Right atrium auricular region (tissue), 2 donors: ENCODE measurements at places on chromosomes 6 and 20. TPM values are rescaled to one million over a fixed set of nuclear protein-coding genes. Genes with fewer than 3 reads are reported as not detected.
A peak's percentile ranks its signal among the peaks of the same experiment; 100 is the strongest.

DNA sequence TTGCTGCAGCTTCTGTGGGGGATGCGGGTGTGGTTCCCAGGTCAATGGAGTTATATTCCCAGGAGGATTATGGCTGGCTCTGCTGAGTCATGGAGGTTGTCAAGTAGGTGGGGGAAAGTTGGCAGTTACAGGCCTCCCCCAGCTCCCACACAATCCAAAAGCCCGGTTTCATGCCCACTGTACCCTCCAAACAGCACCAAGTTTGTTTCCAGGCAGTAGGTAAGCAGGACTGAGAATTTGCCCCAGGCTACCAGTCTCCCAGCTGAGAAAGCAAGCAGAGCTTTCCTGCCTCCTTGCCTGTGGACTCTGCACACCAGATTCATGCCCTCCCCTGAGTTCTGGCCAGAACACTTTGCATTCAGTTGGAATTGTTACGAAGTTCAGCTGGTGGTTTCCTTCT lies 578.2 kb downstream of the MEI4 start:
- DNase-seq: no peak

DNA sequence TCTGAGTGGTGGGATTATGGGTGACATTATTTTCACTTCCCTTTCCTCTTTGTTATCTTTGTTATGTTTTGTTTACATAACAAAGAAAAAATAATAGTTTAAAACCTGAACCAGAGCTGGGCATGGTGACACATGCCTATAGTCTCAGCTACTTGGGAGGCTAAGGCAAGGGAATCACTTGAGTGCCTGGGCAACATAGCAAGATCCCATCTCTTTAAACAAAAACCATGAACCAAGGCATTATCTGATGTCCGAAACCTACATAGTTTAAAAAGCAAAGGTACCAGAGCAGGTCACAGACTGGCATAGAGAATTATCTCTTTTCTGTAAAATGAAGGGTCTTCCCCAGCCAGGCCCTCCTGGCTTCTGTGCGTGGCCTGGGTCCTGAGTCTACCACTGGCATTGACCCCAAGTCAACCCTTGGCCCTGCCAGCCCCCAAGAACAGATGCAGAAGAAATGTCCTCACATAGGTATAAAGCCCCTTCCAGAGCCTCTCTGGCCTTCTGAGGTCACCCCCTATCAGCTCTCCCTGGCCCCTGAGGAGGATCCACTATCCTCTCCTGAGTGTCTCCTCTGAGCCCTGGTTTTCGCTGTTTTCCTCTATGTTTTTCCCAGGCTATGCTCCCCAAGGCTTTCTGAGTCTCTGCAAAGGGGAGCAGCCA lies 81.3 kb downstream of the TRERF1 start:
- DNase-seq: no peak

- DNase-seq: no peak
Measured at GRCh38 chr20:36298061-36298460, 8.1 kb upstream of the DLGAP4 start.

Gene SYNDIG1
- 38.1 TPM for total RNA-seq

Gene WFDC5
- total RNA-seq: not detected

- no peak for DNase-seq
Measured at GRCh38 chr20:25690427-25690826, 6.2 kb downstream of the ZNF337 start.

- DNase-seq: no peak
Measured at GRCh38 chr6:137806914-137807682, 60.0 kb upstream of the TNFAIP3 start.

DNA sequence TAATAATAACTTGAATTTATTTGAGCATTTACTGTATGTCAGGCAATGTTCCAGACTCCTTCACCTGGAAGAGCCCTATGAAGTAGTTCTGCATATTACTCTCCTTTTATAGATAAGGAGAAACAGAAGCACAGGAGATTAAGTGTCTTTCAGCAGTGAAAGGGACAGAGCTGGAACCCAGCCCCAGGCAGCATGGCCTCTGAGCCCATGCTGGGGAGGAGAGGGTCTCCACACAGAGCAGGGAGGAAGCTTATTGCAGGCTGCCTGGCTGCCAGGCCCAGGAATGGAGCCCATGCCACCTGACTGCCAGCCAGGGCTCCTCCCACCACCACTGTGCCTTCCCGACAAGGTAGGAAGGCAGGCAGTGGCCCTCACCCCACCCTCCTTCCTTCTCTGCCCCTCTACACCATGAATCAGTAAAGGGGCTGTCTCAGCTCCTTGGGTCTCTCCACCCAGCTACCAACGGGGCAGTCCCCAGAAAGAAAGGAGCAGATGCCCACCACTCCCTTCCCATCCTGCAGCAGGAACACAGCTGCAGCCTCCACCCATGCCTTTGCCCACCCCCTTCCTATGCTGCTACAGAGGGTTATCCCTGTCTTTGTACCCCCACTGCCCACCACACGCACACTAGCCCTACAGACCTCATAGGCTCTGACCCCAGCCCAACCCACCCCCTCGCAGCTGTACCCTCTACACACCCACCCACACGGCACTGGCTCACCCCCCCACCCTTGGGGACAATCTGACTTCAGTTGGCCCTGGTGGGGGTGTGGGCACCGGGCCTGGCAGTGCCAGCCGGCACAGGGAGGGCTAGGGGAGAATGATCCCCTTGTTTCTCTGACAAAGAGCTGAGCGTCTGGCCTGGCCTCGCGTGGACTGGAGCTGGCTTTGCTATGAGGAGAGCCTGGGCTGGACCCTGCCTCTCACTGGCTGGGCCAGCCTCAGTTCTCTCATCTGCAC lies 41.8 kb downstream of the TFEB start:
- no peak for DNase-seq

- DNase-seq: no peak
Measured at GRCh38 chr6:167405778-167406532, 81.1 kb downstream of the TTLL2 start.

- DNase-seq: no peak
Measured at GRCh38 chr6:24547243-24547642, 52.5 kb downstream of the ALDH5A1 start.

GRCh38 chr6:40550202-40551101 lies 36.7 kb downstream of the LRFN2 start:
- no peak for DNase-seq

GRCh38 chr6:151075527-151075926 lies 164.2 kb upstream of the AKAP12 start:
- no peak for DNase-seq

- DNase-seq: no peak
Measured at GRCh38 chr6:39610221-39610620, 115.0 kb downstream of the KIF6 start.

DNA sequence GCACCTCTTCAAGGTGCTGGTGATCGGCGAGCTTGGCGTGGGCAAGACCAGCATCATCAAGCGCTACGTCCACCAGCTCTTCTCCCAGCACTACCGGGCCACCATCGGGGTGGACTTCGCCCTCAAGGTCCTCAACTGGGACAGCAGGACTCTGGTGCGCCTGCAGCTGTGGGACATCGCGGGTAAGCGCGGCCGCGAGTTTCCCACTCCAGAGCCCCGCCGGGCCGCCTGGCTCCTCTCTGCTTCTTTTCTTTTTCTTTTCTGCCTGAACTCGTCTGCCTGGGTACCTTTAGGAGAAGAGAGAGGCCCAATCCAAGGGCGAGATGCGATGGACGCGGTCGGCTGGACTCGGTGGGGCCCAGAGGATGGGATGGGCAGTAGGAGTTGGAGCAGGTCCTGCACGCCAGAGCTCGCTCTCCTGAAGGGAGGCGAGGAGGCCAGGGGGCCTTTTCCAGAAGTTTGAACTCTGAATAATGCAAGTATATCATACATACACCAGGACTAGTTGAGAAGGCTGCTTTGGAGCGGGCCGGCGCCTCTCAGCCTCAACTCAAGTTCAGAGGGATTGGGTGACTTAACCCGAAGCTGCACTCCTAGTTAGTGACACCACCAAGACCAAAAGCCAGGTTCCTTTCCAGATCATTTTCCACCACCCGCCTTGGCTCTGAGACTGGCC lies 445 bp downstream of the RAB32 start:
- peak; percentile 66 for DNase-seq

Gene FAM209A
- not detected for total RNA-seq

DNA sequence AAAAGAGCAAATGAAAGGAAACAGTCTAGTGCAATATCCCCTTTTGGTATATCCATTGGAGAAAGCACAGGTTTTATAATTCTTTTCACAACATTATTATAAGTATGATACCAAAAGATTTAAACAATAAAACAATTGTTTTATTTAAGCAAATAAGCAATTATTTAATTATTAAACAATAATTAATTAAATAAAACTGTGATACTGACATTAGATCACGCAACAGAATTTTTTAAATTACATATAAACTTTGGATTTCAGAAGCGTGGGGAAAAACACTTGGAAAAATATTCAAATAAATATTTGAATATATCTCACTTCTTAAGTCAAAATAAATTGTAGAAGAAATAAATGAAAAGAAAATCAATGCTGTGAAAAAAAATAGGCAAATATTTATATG lies 76.2 kb upstream of the STXBP5 start:
- DNase-seq: no peak

DNA sequence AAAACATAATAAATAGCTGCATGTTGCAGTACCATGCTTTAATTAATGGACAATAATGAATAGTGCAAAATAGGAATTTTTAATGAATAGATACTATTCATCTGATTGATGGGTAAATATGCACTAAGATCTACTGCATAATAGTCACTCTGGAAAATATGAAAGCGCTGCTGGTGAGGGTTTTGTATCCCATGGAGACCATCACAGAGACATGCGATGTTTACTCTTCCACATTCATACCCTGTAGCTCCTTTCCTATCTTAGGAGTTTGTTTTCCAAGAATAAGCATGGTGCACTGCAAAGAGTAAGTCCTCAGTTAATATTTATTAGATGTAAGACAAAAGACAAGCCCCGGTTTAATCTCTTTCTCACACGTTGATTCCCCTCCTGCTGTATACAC lies 81.4 kb downstream of the NRSN1 start:
- no peak for DNase-seq

DNA sequence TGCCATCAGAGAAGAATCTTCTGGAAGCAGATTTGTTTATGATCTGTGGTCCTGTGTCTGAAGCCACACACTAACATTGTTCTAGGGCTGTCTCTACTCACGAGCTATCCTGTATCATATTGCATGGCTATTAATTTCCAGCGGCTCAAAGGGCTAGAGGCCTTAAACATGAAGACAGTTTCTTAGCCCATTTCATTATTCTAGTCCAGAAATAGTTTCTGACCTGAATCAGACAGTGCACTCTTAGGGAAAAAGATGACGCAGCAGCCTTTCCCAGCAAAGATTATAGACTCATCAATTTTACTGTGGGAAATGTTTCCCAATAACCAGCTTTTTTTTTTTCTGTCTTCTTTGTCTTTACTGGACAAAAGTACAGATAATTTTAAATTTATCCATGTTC lies 105.3 kb upstream of the SUPT3H start:
- DNase-seq: no peak

Gene HDAC2
- 25.6 TPM for total RNA-seq

DNA sequence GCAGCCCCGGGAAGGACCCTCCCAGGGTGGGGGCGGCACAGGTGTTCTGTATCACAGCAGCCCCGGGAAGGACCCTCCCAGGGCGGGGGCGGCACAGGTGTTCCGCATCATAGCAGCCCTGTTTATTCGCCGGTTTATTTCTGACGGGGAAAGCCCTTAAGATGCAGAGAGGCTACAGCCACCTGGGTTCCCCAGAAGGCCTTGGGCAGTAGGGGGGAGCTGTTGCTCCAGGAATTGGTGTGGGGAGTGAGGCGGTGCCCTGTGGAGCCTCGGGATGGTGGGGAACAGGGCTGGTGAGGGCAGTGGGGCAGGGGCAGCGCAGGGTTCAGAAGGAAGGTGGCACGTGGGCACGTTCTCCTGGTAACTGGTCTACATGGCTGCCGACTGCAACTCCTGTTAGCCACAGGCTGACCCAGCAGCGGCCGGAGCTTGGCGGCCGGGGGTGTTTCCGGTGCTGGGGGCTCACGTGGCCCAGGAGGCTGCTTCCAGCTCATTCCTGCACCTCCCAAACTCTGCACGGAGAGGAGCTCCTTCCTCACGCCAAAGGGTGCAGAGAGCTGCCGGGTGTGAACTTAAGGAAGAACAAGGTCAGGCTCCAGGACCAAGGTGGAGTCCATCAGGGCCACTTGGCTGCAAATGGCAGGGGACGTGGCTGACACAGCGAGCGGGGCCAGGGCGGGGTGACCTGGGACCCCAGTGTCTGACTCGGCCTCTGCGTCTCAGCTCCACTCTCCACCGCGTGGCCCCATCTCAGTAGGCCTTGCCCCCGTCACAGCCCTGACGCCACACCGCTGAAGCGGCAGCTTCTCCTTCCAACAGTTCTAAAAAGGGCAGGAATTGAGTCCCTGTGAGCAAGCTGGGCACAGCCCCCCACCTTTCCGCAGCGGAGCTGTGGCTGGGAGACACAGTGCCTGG lies 13.2 kb downstream of the SLCO4A1 start:
- no peak for DNase-seq

DNA sequence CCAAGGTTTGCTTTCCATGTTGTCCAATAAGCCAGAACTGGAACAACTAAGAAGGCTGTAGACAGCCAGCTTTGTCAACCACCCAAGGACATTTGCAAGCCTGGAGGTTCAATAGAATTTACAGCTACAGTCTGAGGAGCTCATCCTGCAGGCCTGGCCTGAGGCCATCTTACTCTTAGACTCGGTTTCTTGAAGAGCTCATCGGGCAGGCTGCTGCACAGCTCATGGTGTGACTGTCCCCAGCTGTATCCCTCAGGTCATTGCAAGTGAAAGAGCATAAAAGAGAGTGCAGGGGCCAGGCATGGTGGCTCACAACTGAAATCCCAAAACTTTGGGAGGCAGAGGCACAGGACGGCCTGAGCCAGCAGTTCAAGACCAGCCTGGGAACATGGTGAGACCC lies 96.9 kb upstream of the FOXQ1 start:
- DNase-seq: no peak

DNA sequence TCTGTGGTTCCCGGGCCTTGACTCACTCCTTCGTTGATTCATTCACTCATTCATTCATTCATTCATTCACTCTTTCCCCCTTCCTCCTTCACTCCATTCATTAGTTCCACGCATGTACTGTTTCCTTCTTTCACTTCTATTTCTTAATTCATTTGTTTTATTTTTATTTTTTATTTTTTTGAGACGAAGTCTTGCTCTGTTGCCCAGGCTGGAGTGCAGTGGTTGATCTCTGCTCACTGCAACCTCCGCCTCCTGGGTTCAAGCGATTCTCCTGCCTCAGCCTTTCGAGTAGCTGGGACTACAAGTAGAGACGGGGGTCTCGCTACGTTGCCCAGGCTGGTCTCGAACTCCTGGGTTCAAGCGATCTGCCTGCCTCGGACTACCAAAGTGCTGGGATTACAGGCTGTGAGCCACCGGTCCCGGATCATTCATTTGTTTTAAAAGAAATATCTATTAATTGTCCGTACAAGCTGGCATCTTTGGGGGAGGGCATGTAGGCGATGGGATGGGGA lies 427 bp upstream of the NFKBIE start:
- DNase-seq: no peak

Gene PCK1
- total RNA-seq: 0.52 TPM
